ENCODE measurements at places on chromosomes 12 and 14. TPM values are rescaled to one million over a fixed set of nuclear protein-coding genes. Genes with fewer than 3 reads are reported as not detected.

Gene SMIM41
- total RNA-seq = 9.8 TPM

Gene NIN
- total RNA-seq = 28.6 TPM

Gene FLVCR2
- 0.92 TPM for total RNA-seq

Gene POTEM
- not detected for total RNA-seq

Gene CD27
- total RNA-seq = 0.14 TPM

Gene SLC7A7
- 4.1 TPM for total RNA-seq

Gene EPS8
- 87.8 TPM for total RNA-seq

Gene ADCY4
- total RNA-seq = 5.3 TPM

Gene RASAL1
- not detected for total RNA-seq

Gene ASCL1
- total RNA-seq = not detected

Gene MIPOL1
- 8.0 TPM for total RNA-seq

Gene SERPINA5
- total RNA-seq = not detected

Gene GALNT6
- 1.4 TPM for total RNA-seq

Gene PPM1A
- 22.8 TPM for total RNA-seq

Gene SYCP3
- 0.14 TPM for total RNA-seq

Gene HSP90B1
- 1,133 TPM for total RNA-seq

Gene IGF1
- total RNA-seq = 11.7 TPM

Gene CYP27B1
- total RNA-seq = 0.14 TPM

Gene NUMB
- total RNA-seq = 19.2 TPM

Gene CORO1C
- total RNA-seq = 199 TPM

Gene OVCH1
- 0.09 TPM for total RNA-seq

Gene SBNO1
- total RNA-seq = 15.4 TPM

Gene PLA2G1B
- total RNA-seq = not detected

Gene GPR84
- total RNA-seq = not detected

Gene OR4E2
- not detected for total RNA-seq

Gene EML1
- total RNA-seq = 62.0 TPM

Gene RNF212B
- total RNA-seq = not detected

Gene COX8C
- total RNA-seq = not detected

Gene CCDC175
- total RNA-seq = not detected

Gene RNASE3
- total RNA-seq = not detected

Gene MANSC4
- total RNA-seq = not detected

Gene GRIN2B
- total RNA-seq = 0.14 TPM

Gene FAIM2
- total RNA-seq = 5.5 TPM

Gene DIO2
- total RNA-seq = 14.1 TPM

Gene IPO4
- total RNA-seq = 27.8 TPM

Gene PALS1
- 28.2 TPM for total RNA-seq

Gene SPTB
- total RNA-seq = 0.14 TPM

Gene MMP14
- total RNA-seq = 348 TPM

Gene GYS2
- not detected for total RNA-seq

Gene YAF2
- 11.9 TPM for total RNA-seq

Gene FSCB
- total RNA-seq = not detected

Gene KERA
- total RNA-seq = not detected

Gene CCDC196
- not detected for total RNA-seq

Gene SCN8A
- 12.7 TPM for total RNA-seq

Gene SPRING1
- 17.5 TPM for total RNA-seq

Gene MEG3
- total RNA-seq = 145 TPM

Gene KRT3
- total RNA-seq = not detected

Gene KRT80
- under 0.01 TPM for total RNA-seq

Gene ABCC9
- 10.7 TPM for total RNA-seq

Gene ADCY6
- 43.7 TPM for total RNA-seq

Gene KRT1
- total RNA-seq = not detected

Gene TTC7B
- total RNA-seq = 10.1 TPM

Gene KRT72
- total RNA-seq = not detected

Gene TAS2R46
- 1.8 TPM for total RNA-seq

Gene OTX2
- not detected for total RNA-seq
